T-helper 1 cell treated with Interleukin-12 subunit alpha and Interleukin-12 subunit beta and Interleukin-4 antibody, amounts not matched to agents 30 ng/mL and 1 ng/mL, for 36 hours (primary cell): ENCODE measurements at places on chromosomes 5 and 9. TPM values are rescaled to one million over a fixed set of nuclear protein-coding genes. Genes with fewer than 3 reads are reported as not detected.

The C9orf78 gene
- total RNA-seq, result 74.7 and 76.0 TPM in 2 replicates

The FGFR4 gene
- 1.3 and 1.6 TPM in 2 replicates for total RNA-seq

The SMIM23 gene
- total RNA-seq, result not detected in 2 replicates

The HAVCR1 gene
- 9.3 and 10.2 TPM in 2 replicates for total RNA-seq

The PCA3 gene
- not detected in 2 replicates for total RNA-seq

The PCDHA9 gene
- not detected in 2 replicates for total RNA-seq

The SOHLH1 gene
- total RNA-seq, result not detected in 2 replicates

The SLC23A1 gene
- total RNA-seq, result 4.0 and 5.9 TPM in 2 replicates

The KIF24 gene
- 5.3 and 6.0 TPM in 2 replicates for total RNA-seq

The PLAC8L1 gene
- 0.96 TPM in 1 of 2 replicates, not detected in the other for total RNA-seq
